ENCODE measurements at places on chromosomes 2 and 18.

DNA sequence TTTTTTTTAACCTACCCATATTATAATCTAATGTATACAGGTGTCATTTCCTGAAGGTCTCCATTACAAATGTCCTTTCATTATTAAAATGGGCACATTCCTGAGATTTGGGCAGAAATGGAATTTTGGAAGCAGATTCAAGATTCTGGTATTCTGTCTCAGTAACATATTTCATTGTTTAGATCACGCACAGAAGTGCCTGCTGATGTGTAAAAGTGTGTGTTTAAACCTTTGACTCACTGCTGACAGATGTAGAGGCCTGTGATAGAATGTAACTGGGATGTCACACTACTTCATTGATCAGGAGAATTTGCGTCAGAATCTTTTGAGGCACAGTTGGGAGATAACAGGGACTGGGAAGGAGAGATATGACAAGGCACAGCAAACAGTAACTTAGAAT lies 276.8 kb upstream of the EPAS1 start:
- no peak for DNase-seq

DNA sequence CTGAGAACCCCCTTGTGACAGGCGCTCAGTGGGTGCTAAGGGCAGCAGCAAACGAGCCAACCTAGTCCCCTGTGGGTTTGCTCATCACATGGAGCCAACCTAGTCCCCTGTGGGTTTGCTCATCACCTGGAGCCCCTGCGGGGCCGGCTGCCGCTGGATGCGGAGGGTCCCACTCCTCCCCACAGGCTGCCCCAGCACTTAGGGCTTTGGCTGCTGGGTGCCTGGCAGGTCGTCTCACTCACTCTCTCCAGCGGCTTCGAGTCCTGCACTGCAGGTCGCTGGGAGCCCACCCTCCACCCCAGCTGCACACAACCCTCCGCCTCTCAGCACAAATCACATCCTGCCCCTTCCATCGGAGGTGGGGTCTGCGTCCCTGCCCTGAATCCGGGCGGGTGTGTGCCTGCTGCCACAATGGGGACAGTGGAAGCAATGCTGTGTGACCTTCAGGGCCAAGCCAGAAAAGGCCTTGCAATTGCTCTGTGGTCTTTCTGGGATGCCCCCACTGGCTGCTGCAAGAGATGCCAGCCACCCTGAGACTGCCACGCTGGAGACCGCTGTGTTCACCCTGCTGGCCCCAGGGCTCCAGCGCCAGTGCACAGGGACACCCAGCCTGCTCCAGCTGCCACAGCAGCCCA lies 248.1 kb upstream of the SALL3 start:
- DNase-seq = no peak

DNA sequence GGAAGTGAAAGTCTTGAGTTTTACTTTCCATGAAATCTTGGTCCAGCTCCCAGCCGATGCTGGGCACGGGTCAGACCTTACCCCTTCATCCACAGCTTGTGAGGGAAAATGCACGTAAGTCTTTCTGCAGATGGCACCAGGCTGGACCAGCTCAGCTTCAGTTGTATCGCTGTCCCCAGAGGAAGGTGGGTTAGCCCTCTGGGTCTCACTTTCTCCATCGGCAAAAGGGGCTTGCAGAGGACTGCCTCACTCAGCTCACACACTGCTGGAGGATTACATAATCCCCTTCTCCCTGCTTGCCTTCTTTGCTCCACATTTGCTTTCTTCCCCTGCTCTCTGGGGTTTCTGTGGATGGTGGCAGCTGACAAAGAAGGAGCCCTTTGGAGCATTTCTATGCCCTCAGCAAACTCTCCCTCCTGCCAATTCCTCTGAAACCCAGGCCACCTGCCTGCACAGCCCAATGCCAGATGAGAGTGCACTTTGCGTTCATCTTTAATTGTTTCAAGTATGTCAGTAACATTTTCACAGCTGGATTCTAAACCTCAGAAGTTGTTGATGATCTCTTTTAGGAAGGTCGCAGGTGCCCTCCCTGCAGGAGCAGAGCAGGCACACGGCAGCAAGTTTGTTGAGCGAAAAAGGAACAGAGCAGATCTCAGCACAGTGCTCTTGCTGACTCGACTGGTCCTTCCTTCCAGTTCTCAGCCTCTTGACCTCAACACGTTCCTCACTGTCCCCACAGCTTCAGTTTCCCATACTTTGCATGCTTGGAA lies 155.6 kb upstream of the GLI2 start:
- no peak for DNase-seq

DNA sequence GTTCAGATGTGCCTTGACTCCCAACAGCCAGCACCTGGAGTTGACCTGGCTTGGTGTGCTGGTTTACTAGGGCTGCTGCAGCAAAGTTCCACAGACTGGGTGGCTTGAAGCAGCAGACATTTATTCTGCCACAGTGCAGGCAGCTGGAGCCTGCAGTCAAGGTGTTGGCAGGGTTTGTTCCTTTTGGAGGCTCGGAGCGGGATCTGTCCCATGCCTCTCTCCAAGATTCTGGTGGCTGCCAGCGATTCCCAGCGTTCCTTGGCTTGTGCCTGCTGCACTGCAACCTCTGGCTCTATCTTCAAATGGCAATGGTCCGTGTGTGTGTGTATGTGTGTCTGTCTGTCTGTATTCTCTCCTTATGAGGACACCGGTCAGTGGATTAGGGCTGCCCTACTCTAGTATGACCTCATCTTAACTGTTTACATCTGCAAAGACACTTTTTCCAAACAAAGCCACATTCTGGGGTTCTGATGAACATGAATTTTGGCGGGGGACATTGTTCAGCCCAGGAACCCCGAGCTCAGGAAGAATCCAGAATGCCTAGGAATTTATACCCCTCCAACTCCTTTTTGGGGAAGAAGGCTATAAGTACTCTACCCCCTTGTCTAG lies 44.7 kb upstream of the TMEM131 start:
- DNase-seq = no peak

- no peak for DNase-seq
Measured at GRCh38 chr2:74959106-74959751, 786 bp downstream of the POLE4 start.

- peak; percentile 24 for DNase-seq
Measured at GRCh38 chr2:160324161-160324800, 124.2 kb upstream of the ITGB6 start.

DNA sequence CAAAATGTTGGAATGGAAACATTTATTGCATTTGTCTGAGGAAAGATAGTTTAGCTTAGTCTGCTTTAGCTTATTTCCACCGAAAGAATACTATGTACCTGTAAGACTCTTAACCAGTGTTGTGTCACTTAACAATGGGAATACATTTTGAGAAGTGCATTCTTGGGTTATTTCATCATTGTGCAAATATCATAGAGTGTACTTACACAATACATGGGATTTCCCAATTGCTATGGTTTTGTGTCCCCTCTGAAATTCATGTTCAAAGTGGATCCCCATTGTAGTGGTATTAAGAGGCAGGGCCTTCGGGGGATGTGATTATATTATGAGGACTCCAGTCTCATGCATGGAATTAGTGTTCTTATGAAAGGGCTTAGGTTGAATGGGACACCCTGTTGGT lies 249.4 kb upstream of the UBE2E3 start:
- no peak for DNase-seq

All from effector CD4-positive, alpha-beta T cell (primary cell).